Glutamatergic neuron (in vitro differentiated cells): ENCODE measurements at places on chromosomes 2 and 18. TPM values are rescaled to one million over a fixed set of nuclear protein-coding genes. Genes with fewer than 3 reads are reported as not detected.

- no peaks in the 10 kb centered on the region for H3K4me1 ChIP-seq
- peak overlapping the region; percentile 44 for H3K27ac ChIP-seq
- no peak overlapping the region for H3K4me3 ChIP-seq
- H3K36me3 ChIP-seq: no peaks in the 10 kb centered on the region
Observed at GRCh38 chr18:770583-770961, 41.5 kb downstream of the YES1 start.

The PROM2 gene
- 5.4 TPM for total RNA-seq

GRCh38 chr2:219302412-219302968 lies 6.7 kb downstream of the PTPRN start:
- H3K27ac ChIP-seq: no peak overlapping the region
- H3K36me3 ChIP-seq: peaks cover 14% of the 10 kb centered on the region

GRCh38 chr18:54616220-54616848 lies 25.3 kb downstream of the DYNAP start:
- no peaks in the 10 kb centered on the region for H3K27me3 ChIP-seq
- no peak overlapping the region for H3K4me3 ChIP-seq
- no peaks in the 10 kb centered on the region for H3K4me1 ChIP-seq
- no peak for DNase-seq

DNA sequence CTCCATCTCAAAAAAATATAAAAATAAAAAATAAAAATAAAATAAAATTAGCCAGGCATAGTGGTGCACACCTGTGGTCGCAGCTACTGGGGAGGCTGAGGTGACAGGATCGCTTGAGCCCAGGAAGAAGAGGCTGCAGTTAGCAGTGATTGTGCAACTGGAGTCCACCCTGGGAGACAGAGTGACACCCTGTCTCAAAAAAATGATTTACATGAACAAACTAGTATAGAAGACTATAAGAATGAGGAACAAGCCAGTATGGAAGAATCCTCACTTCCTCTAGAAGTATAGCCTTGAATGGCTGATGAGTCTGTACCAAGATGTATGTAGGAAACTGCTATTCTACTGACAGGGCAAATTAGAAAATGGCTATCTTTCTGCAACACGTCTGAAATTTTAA lies 10.9 kb downstream of the YES1 start:
- H3K27me3 ChIP-seq: no peaks in the 10 kb centered on the region
- DNase-seq: no peak
- H3K27ac ChIP-seq: no peak overlapping the region

DNA sequence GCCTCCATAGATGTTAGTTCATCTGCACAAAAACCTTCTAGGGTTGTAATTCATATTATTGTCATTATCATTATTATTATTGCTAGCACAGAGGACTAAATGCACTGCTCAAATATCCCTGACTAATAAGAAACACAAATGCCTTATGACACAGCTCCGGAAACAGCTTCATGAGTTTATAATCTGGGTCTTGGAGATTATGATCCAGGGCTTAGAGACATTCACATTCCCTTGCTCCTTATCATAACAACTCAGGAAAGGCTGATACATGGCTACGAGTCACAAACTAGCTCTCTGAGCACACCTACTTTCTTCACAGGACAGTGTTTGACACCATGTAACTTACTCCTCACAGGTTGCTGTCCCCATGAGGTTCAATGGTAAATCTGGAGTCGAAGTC lies 102.2 kb upstream of the TTC39C start:
- H3K27me3 ChIP-seq: no peaks in the 10 kb centered on the region
- DNase-seq: no peak
- no peak overlapping the region for H3K27ac ChIP-seq
- peaks cover 3% of the 10 kb centered on the region for H3K36me3 ChIP-seq
- no peaks in the 10 kb centered on the region for H3K4me1 ChIP-seq

DNA sequence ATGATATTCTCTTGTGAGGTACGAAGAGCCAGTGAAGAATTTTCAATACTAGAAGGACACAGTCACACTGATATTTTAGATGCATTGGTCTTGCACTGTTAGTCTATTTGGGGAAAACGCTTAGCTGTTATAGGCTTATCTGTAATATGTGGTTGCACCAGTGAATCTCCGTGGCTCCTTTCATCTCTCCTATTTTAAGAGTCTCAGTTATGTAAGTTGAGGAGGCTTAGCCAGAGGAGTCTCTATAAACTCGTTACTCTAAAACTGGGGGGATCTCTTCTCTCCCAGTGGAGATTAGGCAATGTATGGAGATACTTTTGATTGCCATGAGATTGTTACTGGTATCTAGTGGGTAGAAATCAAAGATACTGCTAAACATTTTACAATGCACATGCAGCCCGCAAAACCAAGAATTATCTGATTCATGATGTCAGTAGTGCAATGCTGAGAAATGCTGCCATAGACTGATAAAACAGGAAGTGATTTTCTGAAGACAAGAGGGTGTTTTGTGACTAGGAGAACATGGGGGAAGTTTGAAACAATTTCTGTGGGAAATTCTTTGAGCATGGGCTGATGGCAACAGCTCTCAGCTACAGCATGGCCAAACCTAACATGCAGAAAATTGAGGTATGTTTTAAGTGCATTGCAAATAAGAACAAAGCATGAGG lies 339.1 kb downstream of the SOX11 start:
- no peak for DNase-seq
- H3K4me3 ChIP-seq: no peak overlapping the region
- no peaks in the 10 kb centered on the region for H3K36me3 ChIP-seq
- no peak overlapping the region for H3K27ac ChIP-seq
- H3K27me3 ChIP-seq: no peaks in the 10 kb centered on the region

The PAIP2B gene
- 15.6 TPM for total RNA-seq

- no peak overlapping the region for H3K27ac ChIP-seq
- H3K27me3 ChIP-seq: peaks cover 9% of the 10 kb centered on the region
- no peaks in the 10 kb centered on the region for H3K36me3 ChIP-seq
- H3K4me3 ChIP-seq: no peak overlapping the region
Observed at GRCh38 chr2:44807201-44808025, 134.1 kb upstream of the SIX3 start.

DNA sequence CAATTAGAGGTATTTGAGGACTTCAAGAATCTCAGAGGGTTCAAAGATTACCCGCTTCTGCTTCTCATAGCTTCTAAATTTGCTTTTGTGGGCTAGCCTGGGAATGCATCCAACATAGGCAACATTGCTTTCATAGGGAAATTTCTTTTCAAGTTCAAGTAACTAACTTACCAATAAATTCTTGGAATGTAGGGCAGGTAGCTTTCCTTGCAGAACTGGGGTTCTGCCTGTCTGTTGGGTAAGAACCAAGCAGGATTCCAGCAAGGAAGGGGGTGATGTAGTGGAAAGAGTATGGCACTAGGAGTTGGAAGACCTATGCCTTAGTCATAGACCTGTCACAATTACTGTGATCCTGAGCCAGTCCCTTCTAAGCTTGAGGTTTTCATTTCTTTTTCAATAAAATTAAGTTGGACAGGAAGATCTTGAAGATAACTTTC lies 164.1 kb downstream of the FHOD3 start:
- H3K4me1 ChIP-seq: no peaks in the 10 kb centered on the region
- H3K27ac ChIP-seq: no peak overlapping the region
- H3K36me3 ChIP-seq: no peaks in the 10 kb centered on the region
- no peak for DNase-seq

DNA sequence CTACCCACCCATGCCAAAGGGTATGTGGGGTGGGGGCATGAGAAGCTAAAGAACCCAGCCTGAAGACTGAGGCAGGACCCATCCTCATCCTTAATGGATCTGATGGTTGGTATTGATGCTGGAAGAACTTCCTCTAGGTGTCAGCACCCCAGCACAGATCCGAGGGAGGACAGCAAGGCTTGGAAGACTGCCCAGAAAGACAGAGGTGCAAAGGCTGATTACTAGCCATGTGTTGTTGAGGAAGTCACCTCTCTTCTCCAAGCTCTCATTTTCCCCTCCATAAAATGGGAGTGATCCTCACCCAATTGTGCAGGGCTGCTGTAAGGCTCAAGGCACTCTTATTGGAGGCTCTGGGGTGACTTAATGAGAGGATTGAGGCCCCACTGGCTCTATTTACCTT lies 256.5 kb downstream of the CELF4 start:
- no peaks in the 10 kb centered on the region for H3K36me3 ChIP-seq
- H3K27me3 ChIP-seq: peaks cover 11% of the 10 kb centered on the region
- H3K4me1 ChIP-seq: peaks cover 3% of the 10 kb centered on the region
- H3K27ac ChIP-seq: no peak overlapping the region
- no peak for DNase-seq

- H3K36me3 ChIP-seq: peaks cover 8% of the 10 kb centered on the region
- H3K27ac ChIP-seq: no peak overlapping the region
- H3K27me3 ChIP-seq: no peaks in the 10 kb centered on the region
Observed at GRCh38 chr2:212173756-212174510, 364.7 kb downstream of the ERBB4 start.

GRCh38 chr2:211836409-211836808 lies 702.2 kb downstream of the ERBB4 start:
- H3K27ac ChIP-seq: no peak overlapping the region
- DNase-seq: no peak
- H3K4me1 ChIP-seq: no peaks in the 10 kb centered on the region
- H3K4me3 ChIP-seq: no peak overlapping the region

DNA sequence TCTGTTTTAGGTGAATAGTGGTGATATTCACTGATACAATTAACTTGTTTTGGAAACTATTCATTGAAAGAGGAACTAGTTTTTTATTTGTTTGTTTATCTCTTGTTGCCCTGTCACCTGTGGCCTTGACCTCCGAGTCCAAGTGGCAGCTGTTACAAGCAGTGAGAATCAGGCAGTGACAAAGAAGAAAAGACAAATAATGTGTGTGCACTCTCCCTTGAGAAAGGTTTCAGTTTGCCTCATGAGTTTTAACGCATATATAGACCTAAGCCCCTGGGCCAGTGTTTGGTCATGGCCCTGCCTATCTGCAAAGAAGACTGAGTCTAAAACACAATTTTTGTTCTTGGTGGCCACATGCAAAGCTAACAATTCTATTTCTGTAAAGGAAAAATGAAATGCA lies 15.3 kb downstream of the KYNU start:
- H3K4me3 ChIP-seq: no peak overlapping the region
- H3K36me3 ChIP-seq: no peaks in the 10 kb centered on the region
- H3K4me1 ChIP-seq: no peaks in the 10 kb centered on the region
- no peak for DNase-seq
- peaks cover 2% of the 10 kb centered on the region for H3K27me3 ChIP-seq

The RND3 gene
- total RNA-seq: 49.0 TPM

- no peaks in the 10 kb centered on the region for H3K36me3 ChIP-seq
- DNase-seq: no peak
- H3K4me3 ChIP-seq: no peak overlapping the region
- H3K4me1 ChIP-seq: peaks cover 35% of the 10 kb centered on the region
- no peak overlapping the region for H3K27ac ChIP-seq
- peaks cover 3% of the 10 kb centered on the region for H3K27me3 ChIP-seq
Observed at GRCh38 chr2:152367547-152368390, 32.8 kb downstream of the FMNL2 start.

DNA sequence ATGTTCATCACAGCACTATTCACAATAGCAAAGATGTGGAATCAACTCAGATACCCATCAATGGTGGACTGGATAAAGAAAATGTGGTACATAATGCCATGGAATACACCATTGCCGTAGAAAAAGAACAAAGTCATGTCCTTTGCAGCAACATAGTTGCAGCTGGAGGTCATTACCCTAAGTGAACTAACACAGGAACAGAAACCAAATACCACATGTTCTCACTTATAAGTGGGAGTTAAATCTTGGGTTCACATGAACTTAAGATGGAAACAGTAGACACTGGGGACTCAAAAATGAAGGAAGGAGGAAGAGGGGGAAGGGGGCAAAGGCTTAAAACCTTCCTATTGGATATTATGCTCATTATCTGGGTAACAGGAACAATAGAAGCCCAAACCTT lies 228.1 kb upstream of the RAB6C start:
- peaks cover 25% of the 10 kb centered on the region for H3K36me3 ChIP-seq
- H3K27me3 ChIP-seq: peaks cover 7% of the 10 kb centered on the region
- DNase-seq: no peak
- no peak overlapping the region for H3K27ac ChIP-seq
- peaks cover 14% of the 10 kb centered on the region for H3K4me1 ChIP-seq

The PSMA8 gene
- not detected for total RNA-seq

DNA sequence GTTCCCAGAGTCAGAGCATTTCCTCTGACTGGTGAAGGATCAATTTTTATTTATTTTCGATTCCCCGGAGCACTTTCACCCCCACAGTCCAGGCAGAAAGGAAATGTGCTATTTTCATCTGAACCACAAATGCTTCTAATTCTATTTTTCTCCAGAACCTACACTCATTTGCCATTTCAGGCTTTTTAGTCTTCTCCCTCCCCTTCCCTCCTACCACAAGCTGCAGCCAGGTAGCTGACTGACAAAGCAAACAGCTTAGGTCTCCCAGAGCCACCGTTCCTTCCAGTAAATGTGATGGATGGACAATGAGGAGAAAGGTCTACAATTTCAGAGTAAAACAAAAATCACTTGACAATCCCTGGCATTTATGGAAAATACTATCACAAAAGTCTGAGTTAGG lies 76.9 kb downstream of the KLF7 start:
- peaks cover 70% of the 10 kb centered on the region for H3K4me1 ChIP-seq
- H3K27ac ChIP-seq: peak overlapping the region; percentile 76
- H3K27me3 ChIP-seq: peaks cover 24% of the 10 kb centered on the region
- DNase-seq: no peak

The SCN9A gene
- 11.2 TPM for total RNA-seq

- H3K4me3 ChIP-seq: no peak overlapping the region
- H3K27me3 ChIP-seq: no peaks in the 10 kb centered on the region
- no peak for DNase-seq
- peaks cover 28% of the 10 kb centered on the region for H3K4me1 ChIP-seq
- no peaks in the 10 kb centered on the region for H3K36me3 ChIP-seq
Observed at GRCh38 chr2:196453613-196454047, 185.9 kb upstream of the CCDC150 start.

DNA sequence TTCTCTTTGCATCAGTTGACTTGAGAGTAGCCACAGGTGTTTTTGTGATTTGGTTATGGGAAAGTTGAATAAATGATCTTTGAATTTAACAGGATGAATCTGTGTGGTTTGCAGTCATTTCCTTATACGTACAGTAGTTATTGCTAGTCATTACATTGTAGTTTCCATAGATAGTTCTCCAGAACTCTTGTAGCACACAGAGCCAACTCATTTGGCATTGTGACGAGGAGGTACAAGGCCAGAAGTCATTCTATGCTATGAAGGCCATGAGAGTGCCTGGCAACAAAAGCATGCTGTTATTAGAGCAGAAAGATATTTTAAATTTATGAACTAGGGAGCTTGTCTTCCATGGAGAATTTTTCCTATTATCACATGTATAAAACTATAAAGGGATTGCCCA lies 973.0 kb upstream of the CHAC2 start:
- H3K36me3 ChIP-seq: no peaks in the 10 kb centered on the region
- no peak overlapping the region for H3K4me3 ChIP-seq
- no peak overlapping the region for H3K27ac ChIP-seq
- H3K27me3 ChIP-seq: no peaks in the 10 kb centered on the region
- peaks cover 3% of the 10 kb centered on the region for H3K4me1 ChIP-seq

- DNase-seq: no peak
- no peaks in the 10 kb centered on the region for H3K27me3 ChIP-seq
- H3K4me3 ChIP-seq: no peak overlapping the region
- H3K27ac ChIP-seq: no peak overlapping the region
- no peaks in the 10 kb centered on the region for H3K36me3 ChIP-seq
Observed at GRCh38 chr18:74303936-74304335, 11.7 kb upstream of the C18orf63 start.

The LYPD6 gene
- 1.5 TPM for total RNA-seq

The LAMA1 gene
- 32.0 TPM for total RNA-seq
